Mammary epithelial cell (primary cell): ENCODE measurements at places on chromosomes 13 and 19.

DNA sequence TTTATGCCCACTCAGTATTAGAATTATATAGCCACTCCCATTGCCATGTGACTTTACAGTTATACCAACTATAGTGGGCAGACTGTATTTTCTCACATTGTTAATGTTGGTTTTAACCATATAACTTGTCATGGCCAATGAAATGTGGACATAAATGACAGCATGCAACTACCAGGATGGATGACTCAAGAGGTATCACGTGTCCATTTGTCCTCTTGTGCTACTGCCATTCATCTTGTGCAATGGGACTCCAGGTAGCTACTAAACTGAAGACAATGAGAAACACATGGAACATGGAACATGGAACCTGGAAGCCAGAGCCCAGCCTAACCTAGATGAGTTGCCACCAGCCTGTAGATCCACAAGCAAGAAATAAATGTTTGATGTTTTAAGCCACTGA, 242.7 kb upstream of the IPO5 start:
- no peak for DNase-seq

- DNase-seq: no peak
Measured at GRCh38 chr13:35478271-35479037, 2.0 kb upstream of the MAB21L1 start.

DNA sequence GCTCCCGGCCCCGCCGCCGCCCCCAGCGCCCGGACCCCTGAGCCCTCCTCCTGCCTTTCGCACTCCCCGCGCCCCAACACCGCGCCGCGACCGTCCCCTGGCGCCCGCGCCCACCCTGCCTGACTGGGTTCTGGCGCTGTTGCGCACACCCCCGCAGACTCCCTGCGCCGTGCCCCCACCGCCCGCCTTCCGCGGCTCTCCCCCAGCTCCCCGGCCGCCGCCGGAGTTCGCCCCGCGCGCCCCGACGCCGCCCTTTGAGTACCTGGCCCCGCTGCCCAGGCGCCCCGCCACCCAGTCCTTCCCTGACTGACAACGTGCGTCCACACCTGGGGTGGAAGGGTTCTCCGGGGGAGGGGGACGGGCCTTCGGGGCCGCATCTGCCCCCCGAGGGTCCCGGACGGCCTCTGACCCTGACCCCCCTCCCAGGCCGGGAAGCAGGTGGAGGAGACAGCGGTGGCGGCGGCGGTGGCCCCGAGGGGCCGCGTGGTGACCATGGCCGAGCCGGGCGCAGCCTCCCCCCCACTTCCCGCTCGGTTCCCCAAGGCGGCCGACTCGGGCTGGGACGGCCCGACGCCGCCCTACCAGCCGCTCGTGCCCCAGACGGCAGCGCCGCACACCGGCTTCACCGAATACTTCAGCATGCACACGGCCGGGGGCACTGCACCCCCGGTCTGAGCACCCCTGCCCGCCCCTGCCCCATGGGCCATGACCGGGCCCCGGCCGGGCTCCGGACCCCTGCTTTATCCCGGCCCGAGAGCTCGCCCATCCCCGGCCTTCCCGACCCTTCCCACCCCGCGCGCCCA, 1.4 kb upstream of the MEGF8 start:
- no peak for DNase-seq

GRCh38 chr13:110348309-110349105, 41.4 kb downstream of the COL4A2 start:
- DNase-seq: no peak

- no peak for DNase-seq
Measured at GRCh38 chr13:111955412-111956065, 111.4 kb upstream of the SOX1 start.

DNA sequence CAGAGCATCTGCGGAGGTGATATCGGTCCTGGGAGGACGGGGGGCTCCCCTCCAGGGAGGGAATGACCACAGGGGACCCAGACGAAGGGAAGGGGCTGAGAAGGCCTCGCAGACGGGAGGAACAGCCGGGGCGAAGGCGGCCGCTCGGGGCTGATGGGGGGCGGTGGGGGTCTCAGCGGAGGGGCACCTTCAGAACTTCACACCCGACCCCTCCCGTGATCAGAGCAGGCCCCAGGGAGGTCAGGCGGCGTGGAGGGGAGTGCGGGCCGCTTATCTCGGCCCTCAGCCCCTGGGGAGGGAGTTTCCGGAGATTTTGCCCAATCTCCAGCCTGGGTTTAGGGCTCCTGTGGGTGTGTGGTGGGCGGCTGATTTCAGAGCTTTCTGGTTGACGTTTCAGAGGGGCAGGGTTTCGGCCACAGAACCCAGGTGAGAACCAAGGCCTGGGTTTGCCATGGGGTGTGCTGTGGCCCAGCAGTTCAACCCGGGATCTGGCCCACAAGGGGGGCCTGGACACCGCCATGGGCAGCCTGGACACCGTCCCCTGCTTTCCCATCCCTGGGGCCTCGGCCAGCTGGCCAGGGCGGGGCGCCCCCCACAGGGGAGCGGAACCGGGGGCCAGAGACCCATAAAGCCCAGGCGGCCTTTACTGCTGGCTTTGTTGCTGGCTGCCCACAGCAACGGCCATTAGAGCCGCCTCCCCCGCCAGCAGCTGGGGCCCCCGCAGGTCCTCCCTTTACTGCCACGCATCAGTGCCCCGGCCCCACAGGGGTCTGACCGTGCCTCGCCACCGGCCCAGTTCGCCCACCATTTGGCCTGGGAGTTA, 29.0 kb downstream of the ARID3A start:
- DNase-seq: no peak

GRCh38 chr19:29503140-29503758, 22.5 kb upstream of the VSTM2B start:
- no peak for DNase-seq

- no peak for DNase-seq
Measured at GRCh38 chr13:39253774-39254173, 215.5 kb downstream of the NHLRC3 start.

DNA sequence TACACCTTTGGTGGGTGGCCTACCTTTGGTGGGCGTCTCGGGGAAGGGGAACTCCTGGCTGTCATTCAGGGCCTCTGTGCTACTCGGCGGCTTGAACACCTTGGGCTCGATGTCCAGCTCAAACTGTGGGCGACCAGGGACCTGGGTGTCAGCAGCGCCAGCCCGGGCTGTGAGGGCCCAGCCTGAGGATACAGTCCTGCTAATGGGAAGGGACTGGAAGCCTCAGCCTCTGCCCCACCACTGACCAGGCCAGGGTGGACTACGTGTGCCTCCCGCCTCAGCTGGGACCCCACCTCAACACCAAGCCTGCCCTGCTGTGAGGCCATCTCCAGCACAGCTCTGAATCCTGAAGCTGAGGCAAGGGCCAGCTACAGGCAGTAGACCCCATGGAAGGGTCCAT, 7.7 kb downstream of the TMEM259 start:
- DNase-seq: no peak

GRCh38 chr13:113474179-113474578, 16.3 kb downstream of the DCUN1D2 start:
- peak; percentile 23 for DNase-seq

GRCh38 chr13:109087916-109088623, 458.7 kb downstream of the MYO16 start:
- peak; percentile 62 for DNase-seq

DNA sequence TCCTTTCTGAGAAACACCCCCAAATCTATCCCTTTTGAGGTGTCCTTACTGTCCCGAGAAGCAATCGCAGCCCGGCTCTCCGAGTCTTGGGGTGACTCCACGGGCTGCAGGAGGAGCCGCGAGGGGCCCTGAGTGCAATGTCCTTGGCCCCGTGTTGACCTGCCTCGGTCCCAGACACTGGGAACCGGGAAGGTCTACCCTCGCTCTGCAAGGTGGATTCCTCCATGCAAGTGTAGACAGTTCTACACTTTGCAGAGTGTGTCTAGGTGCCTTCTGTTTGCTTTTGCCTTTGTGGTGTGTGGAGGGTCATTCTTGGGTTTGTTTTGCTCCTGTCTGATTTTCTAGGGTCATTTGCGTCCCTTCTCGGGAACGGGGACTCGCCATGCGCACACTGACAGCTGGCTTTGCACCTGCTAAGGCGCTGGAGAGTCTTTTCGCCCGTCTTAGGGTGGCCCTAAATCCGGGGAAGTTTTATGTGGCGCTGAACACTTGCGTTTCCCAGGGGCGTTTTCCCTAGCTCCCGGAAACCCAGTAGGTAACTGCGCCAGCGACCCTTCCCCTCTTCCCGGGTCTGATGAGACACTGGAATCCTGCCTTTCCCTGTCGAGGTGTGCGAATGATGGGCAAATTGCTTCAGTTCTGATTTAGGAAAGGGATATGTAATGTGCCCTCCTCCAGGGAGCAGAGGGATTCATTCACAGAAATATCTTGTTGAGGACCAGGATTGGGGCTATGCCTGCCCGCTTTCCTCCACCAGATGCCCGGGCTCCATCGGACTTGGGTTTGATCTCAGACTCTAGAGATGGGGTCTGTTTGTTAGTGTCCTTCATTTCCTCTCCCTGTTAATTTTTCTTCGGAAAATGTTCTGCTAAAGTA, 755 bp downstream of the SERTM1 start:
- no peak for DNase-seq

DNA sequence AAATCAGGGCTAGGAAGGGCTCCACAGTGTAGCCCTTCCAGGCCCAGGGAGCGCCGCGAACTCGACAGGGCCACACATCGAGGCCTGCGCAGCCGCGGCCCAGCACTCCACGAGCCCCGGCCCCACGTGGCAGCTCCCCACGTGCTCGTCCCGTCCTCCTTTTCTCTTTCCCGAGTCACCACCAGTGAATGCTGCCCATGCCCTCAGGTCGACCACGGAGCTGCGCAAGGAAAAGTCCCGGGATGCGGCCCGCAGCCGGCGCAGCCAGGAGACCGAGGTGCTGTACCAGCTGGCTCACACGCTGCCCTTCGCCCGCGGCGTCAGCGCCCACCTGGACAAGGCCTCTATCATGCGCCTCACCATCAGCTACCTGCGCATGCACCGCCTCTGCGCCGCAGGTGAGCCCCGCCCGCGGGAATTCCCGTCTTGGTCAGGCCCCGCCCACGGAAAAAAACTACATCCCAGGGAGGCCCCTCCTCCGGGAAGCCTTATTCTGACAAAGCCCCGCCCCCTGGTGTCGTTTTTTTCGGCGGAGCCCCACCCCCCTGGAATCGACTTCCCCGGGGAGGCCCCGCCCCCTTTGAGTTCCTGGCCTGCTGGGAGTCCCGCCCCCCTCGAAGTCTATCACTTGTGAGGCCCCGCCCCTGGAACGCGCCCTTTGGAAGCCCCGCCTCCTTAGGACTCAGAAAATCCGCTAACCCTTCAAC, 7.0 kb downstream of the HIF3A start:
- DNase-seq: peak; percentile 43

DNA sequence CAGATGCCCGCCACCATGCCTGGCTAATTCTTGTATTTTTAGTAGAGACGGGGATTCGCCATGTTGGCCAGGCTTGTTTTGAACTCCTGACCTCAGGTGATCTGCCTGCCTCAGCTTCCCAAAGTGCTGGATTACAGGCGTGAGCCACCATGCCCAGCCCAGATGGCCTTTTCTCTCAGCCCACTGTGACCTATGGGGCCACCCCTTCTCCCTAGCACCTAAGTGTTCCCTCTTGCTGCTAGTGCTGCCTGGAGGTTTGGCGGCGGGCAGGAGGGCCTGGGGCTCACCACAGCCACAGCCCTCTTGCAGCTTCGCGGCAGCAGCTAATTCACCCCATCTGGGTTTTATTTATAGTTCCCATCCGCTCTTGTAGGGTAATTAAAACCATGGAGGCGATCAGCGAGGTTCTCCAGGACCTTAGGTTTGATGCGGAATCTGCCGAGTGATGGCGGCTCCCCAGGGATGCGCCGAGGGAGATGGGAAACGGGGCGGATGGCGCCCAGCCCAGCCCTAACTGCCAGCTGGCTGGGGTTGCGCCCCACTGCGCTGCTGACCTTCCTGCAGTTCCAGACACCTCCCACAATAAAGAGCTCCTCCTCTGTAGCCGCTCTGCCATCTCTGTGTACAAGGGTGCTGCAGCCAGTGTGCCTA, 3.3 kb downstream of the REX1BD start:
- no peak for DNase-seq

- peak; percentile 24 for DNase-seq
Measured at GRCh38 chr19:4582980-4583842, 23.7 kb upstream of the SEMA6B start.

DNA sequence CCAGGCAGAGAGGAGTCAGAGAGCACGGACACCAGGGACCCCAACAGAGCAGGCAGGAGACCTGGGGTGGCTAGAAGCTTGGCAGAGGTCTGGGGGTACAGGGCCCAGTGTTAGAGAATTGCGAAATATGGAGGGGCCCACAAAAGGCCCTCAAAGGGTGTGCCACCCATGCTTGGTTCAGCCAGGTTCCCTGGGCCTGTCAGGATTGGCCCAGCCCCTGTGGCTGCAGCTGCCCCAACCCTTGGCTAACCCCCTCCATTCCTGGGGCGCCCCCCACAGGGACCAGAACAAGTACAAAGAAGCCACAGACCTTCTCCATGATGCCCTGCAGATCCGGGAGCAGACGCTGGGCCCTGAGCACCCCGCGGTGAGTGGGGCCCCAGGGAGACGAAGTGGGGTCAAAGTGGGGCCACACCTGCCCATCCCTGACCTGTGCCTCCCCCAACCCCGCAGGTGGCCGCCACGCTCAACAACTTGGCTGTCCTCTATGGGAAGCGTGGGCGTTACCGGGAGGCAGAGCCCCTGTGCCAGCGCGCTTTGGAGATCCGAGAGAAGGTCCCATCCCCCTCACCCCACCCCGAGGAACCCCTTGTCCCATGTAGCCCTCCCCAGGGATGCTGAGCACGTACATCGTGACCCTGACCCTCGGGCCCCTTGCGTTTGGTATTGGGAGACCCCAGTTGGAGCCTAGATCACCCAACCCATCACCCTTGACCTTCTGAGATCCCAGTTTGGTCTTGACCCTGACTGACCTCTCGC, 8.0 kb downstream of the KLC3 start:
- DNase-seq: no peak

- no peak for DNase-seq
Measured at GRCh38 chr13:59337070-59337469, 826.7 kb downstream of the DIAPH3 start.

GRCh38 chr13:98279473-98280175, 102.6 kb upstream of the RNF113B start:
- no peak for DNase-seq

DNA sequence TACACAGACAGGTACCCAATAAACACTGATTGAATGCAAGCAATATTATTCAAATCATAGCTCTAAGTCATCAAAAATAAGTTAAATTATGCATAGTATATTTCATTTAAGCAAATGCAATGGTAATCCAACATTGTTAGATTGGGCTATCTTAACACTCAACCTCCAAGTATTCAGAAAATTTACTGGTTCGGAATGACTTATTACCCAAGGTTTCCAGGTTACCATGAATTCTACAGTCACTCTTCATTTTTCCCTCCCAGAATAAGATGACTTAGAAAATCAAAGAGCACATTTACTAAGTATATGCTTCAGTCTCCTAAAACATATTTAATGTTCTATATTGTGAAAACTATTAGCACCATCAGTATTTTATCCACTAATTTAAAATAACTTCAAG, 6.0 kb downstream of the UBL3 start:
- DNase-seq: no peak

GRCh38 chr13:29991343-29991742, 140.9 kb upstream of the UBL3 start:
- peak; percentile 90 for DNase-seq

DNA sequence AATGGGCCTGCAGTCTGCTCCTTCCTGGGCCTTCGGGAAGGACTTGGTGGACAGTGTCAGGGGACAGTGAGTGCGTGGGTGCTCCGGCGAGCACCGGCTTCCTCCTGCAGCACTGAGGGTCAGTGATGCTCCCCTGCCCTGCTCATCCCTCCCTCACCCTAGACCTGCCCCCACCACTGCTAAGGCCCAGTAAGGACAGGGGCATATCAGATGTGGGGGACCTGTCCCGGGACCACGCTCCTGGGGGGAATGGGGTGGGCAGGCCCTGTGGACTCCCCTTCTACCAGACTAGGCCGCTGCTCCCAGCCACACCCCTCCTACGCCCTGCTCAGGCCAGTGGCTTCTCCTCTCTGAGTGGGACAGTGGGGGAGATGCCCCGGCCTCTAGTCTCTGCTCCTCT, 3.2 kb downstream of the MICOS13 start:
- DNase-seq: no peak
